Smooth muscle cell of the pulmonary artery (primary cell): ENCODE measurements at places on chromosomes 7 and 10. TPM values are rescaled to one million over a fixed set of nuclear protein-coding genes. Genes with fewer than 3 reads are reported as not detected.

Gene CALY
- not detected in 2 replicates for total RNA-seq

Gene OPN4
- not detected in 2 replicates for total RNA-seq

Gene ZNF239
- total RNA-seq, result 5.9 and 7.5 TPM in 2 replicates

Gene C10orf67
- total RNA-seq, result 0.20 TPM in 1 of 2 replicates, not detected in the other

Gene KMT2E
- 100.0 and 152 TPM in 2 replicates for total RNA-seq

Gene CDK5
- 17.9 and 18.8 TPM in 2 replicates for total RNA-seq

Gene CADPS2
- 14.4 and 18.3 TPM in 2 replicates for total RNA-seq

Gene PHYHIPL
- not detected in 2 replicates for total RNA-seq

Gene HPS1
- 34.3 and 54.7 TPM in 2 replicates for total RNA-seq

Gene PPP1R9A
- 0.07 and 0.78 TPM in 2 replicates for total RNA-seq

Gene BRAF
- total RNA-seq, result 24.8 and 24.9 TPM in 2 replicates

Gene METTL27
- total RNA-seq, result 1.9 and 2.9 TPM in 2 replicates

Gene VWDE
- total RNA-seq, result under 0.01 TPM in 1 of 2 replicates, not detected in the other

Gene LIPM
- 0.10 and 0.13 TPM in 2 replicates for total RNA-seq

Gene PLXNA4
- total RNA-seq, result 16.9 and 29.5 TPM in 2 replicates

Gene HMX3
- total RNA-seq, result not detected in 2 replicates

Gene NHLRC2
- total RNA-seq, result 14.2 and 15.2 TPM in 2 replicates

Gene ASB4
- not detected in 2 replicates for total RNA-seq

Gene AMPH
- total RNA-seq, result 0.13 and 0.78 TPM in 2 replicates

Gene AKR1B15
- 0.07 TPM in 1 of 2 replicates, not detected in the other for total RNA-seq

Gene MYL7
- total RNA-seq, result not detected in 2 replicates

Gene PPP1R3A
- not detected in 2 replicates for total RNA-seq

Gene UNCX
- total RNA-seq, result not detected in 2 replicates

Gene ANKRD7
- total RNA-seq, result 0.20 and 0.33 TPM in 2 replicates

Gene TMEM106B
- total RNA-seq, result 68.2 and 79.7 TPM in 2 replicates

Gene KBTBD2
- total RNA-seq, result 31.4 and 36.4 TPM in 2 replicates

Gene PRXL2A
- 5.4 and 8.9 TPM in 2 replicates for total RNA-seq

Gene ITPRID1
- total RNA-seq, result not detected in 2 replicates

Gene OR2A1
- total RNA-seq, result 0.07 and 0.33 TPM in 2 replicates

Gene ADO
- total RNA-seq, result 18.9 and 21.3 TPM in 2 replicates

Gene HOXA5
- 1.2 and 5.1 TPM in 2 replicates for total RNA-seq

Gene OPALIN
- not detected in 2 replicates for total RNA-seq

Gene CABCOCO1
- total RNA-seq, result 0.26 and 0.36 TPM in 2 replicates

Gene ANKIB1
- 63.7 and 65.0 TPM in 2 replicates for total RNA-seq

Gene GRM8
- 0.13 TPM in 1 of 2 replicates, not detected in the other for total RNA-seq

Gene PCLO
- total RNA-seq, result 0.03 and 0.07 TPM in 2 replicates

Gene GTF2IRD1
- 8.5 and 18.9 TPM in 2 replicates for total RNA-seq

Gene DKK1
- 134 and 633 TPM in 2 replicates for total RNA-seq

Gene SFXN4
- total RNA-seq, result 8.5 and 10.8 TPM in 2 replicates

Gene NKX2-3
- total RNA-seq, result not detected in 2 replicates

Gene MMD2
- total RNA-seq, result not detected in 2 replicates

Gene GPR158
- total RNA-seq, result 0.26 and 0.33 TPM in 2 replicates

Gene CDC14C
- not detected in 2 replicates for total RNA-seq

Gene C10orf71
- not detected in 2 replicates for total RNA-seq

Gene NANOS1
- 0.99 and 1.5 TPM in 2 replicates for total RNA-seq

Gene VSIR
- 9.8 and 40.8 TPM in 2 replicates for total RNA-seq

Gene LRRN3
- total RNA-seq, result 3.1 and 7.4 TPM in 2 replicates

Gene CCL24
- total RNA-seq, result not detected in 2 replicates

Gene MYL10
- total RNA-seq, result not detected in 2 replicates

Gene GNAI1
- total RNA-seq, result 25.0 and 52.2 TPM in 2 replicates

Gene SPACDR
- total RNA-seq, result 0.65 and 0.96 TPM in 2 replicates

Gene ZNF853
- 0.78 and 0.99 TPM in 2 replicates for total RNA-seq

Gene ADAMTS14
- 2.5 TPM in 2 replicates for total RNA-seq

Gene CALCR
- not detected in 2 replicates for total RNA-seq

Gene GIMAP8
- 0.07 TPM in 2 replicates for total RNA-seq

Gene MMS19
- total RNA-seq, result 54.8 and 63.9 TPM in 2 replicates

Gene LRRC18
- not detected in 2 replicates for total RNA-seq
